ENCODE measurements at places on chromosomes 16 and 17. TPM values are rescaled to one million over a fixed set of nuclear protein-coding genes. Genes with fewer than 3 reads are reported as not detected.

C16orf74 gene
- total RNA-seq, result 1.2 TPM

NPW gene
- total RNA-seq, result 1.5 TPM

CX3CL1 gene
- total RNA-seq, result not detected

GAN gene
- 22.0 TPM for total RNA-seq

EPX gene
- total RNA-seq, result not detected

SULT1A4 gene
- 2.0 TPM for total RNA-seq

CTRB2 gene
- total RNA-seq, result not detected

ADAMTS18 gene
- not detected for total RNA-seq

TP53TG3C gene
- total RNA-seq, result not detected

MT1F gene
- 39.1 TPM for total RNA-seq

HYDIN gene
- 1.2 TPM for total RNA-seq

PRSS27 gene
- total RNA-seq, result 8.8 TPM

METTL16 gene
- 33.3 TPM for total RNA-seq

PNMT gene
- total RNA-seq, result 0.41 TPM

KCTD19 gene
- 8.5 TPM for total RNA-seq

TMEM114 gene
- total RNA-seq, result not detected

ZNF23 gene
- total RNA-seq, result 9.7 TPM

TRPV2 gene
- 46.0 TPM for total RNA-seq

TRIM72 gene
- total RNA-seq, result 0.05 TPM

C16orf95 gene
- 17.8 TPM for total RNA-seq

CACNG5 gene
- total RNA-seq, result not detected

MT1B gene
- not detected for total RNA-seq

CFAP97D1 gene
- not detected for total RNA-seq

KRT15 gene
- not detected for total RNA-seq

CMTM2 gene
- total RNA-seq, result 1.2 TPM

RND2 gene
- total RNA-seq, result not detected

NRN1L gene
- total RNA-seq, result 1.9 TPM

CSF3 gene
- total RNA-seq, result not detected

HS3ST3B1 gene
- total RNA-seq, result 10.8 TPM

CEMP1 gene
- 0.30 TPM for total RNA-seq

IRX3 gene
- total RNA-seq, result 1.7 TPM

CIAPIN1 gene
- 39.6 TPM for total RNA-seq

ENDOV gene
- 25.3 TPM for total RNA-seq

DNAH3 gene
- total RNA-seq, result not detected

GGT6 gene
- not detected for total RNA-seq

KRT20 gene
- not detected for total RNA-seq

CPNE7 gene
- 11.4 TPM for total RNA-seq

VAC14 gene
- 29.6 TPM for total RNA-seq

VPS9D1 gene
- total RNA-seq, result 6.5 TPM

EVPLL gene
- total RNA-seq, result not detected

PRSS36 gene
- total RNA-seq, result 0.19 TPM

PYY gene
- not detected for total RNA-seq

GAS2L2 gene
- total RNA-seq, result 0.09 TPM

NPIPA5 gene
- 9.1 TPM for total RNA-seq

SLFN12L gene
- 59.0 TPM for total RNA-seq

ASGR1 gene
- total RNA-seq, result 2.1 TPM

ITGA2B gene
- 2.1 TPM for total RNA-seq

TOX3 gene
- total RNA-seq, result not detected

EPOP gene
- 30.3 TPM for total RNA-seq

GRB2 gene
- total RNA-seq, result 209 TPM

ADAD2 gene
- total RNA-seq, result 0.43 TPM

SEC14L5 gene
- total RNA-seq, result not detected

HEATR9 gene
- 1.8 TPM for total RNA-seq

CCL14 gene
- not detected for total RNA-seq

DCXR gene
- total RNA-seq, result 125 TPM

DYNLRB2 gene
- 1.5 TPM for total RNA-seq

TMEM92 gene
- 0.51 TPM for total RNA-seq
